ENCODE measurements at places on chromosomes 3 and 15.

GRCh38 chr3:123332124-123332641 is 116.7 kb downstream of the ADCY5 start:
- no peak for DNase-seq
- no peaks in the 10 kb centered on the region for H3K27me3 ChIP-seq
- no peak overlapping the region for H3K4me3 ChIP-seq
- H3K27ac ChIP-seq: no peak overlapping the region

DNA sequence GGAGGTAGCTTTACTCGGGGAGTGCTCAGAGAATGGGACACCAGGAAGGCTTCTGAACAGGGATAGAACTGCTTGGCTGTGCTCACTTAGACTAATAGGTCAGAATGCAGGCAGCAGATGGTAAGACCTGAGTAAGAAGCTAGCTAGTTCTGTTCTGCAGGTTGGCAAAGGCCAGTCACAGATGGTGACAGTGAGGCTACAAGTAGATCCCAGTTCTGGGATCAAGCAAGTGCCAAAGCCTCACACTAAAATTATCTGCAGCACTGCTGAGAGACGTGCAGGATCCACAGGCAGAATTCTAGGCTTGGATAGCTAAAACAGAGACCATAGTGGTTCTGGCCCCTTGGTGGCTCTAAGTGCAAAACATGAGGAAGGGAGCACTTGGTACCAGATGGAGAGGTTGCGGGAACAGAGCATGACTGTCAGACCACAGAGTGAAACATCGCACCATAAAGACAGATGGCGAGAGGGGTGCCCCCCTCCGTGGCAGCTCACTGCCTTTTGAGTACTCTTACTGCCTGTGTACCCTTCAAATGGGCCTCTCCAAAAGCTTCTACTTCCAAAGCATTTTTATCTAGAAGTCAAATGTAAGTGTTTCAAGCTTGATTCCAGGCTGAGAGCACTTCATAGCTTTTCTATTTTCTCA is 3.6 kb upstream of the GLCE start:
- peak; percentile 33 for DNase-seq
- H3K27me3 ChIP-seq: no peaks in the 10 kb centered on the region
- H3K4me1 ChIP-seq: peaks cover 4% of the 10 kb centered on the region

- H3K27ac ChIP-seq: no peak overlapping the region
- H3K36me3 ChIP-seq: no peaks in the 10 kb centered on the region
- H3K4me1 ChIP-seq: no peaks in the 10 kb centered on the region
Measured at GRCh38 chr3:131349946-131350347, 31.6 kb upstream of the NUDT16 start.

DNA sequence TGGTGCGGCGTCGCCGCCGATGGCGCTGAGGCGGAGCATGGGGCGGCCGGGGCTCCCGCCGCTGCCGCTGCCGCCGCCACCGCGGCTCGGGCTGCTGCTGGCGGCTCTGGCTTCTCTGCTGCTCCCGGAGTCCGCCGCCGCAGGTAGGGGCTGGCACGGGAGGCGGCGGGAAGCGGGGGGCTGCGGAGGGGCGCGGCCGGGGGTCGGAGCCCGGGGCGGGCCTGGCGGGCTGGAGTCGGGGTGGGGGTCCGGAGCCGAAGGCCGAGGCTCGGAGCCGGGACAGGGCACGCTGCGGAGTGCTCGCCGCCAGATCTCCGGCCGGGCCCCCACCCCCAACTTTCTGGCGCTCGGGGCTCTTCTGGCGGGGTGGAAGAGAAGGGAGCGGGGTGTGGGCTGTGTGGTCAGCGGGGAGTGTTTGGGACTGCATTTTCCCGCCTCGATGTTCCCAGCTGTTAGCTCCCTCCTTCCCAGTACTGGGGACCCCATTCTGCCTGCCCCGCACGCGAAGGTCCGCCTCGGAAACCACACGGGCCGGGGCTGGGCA is 299 bp downstream of the TYRO3 start:
- no peak overlapping the region for H3K27ac ChIP-seq
- peaks cover 21% of the 10 kb centered on the region for H3K4me1 ChIP-seq
- peak overlapping the region; percentile 85 for H3K4me3 ChIP-seq
- no peaks in the 10 kb centered on the region for H3K27me3 ChIP-seq
- H3K36me3 ChIP-seq: peaks cover 11% of the 10 kb centered on the region

GRCh38 chr3:66561367-66561766 is 60.5 kb upstream of the LRIG1 start:
- no peaks in the 10 kb centered on the region for H3K27me3 ChIP-seq
- H3K36me3 ChIP-seq: peaks cover 14% of the 10 kb centered on the region
- no peaks in the 10 kb centered on the region for H3K4me1 ChIP-seq
- no peak for DNase-seq
- no peak overlapping the region for H3K4me3 ChIP-seq

DNA sequence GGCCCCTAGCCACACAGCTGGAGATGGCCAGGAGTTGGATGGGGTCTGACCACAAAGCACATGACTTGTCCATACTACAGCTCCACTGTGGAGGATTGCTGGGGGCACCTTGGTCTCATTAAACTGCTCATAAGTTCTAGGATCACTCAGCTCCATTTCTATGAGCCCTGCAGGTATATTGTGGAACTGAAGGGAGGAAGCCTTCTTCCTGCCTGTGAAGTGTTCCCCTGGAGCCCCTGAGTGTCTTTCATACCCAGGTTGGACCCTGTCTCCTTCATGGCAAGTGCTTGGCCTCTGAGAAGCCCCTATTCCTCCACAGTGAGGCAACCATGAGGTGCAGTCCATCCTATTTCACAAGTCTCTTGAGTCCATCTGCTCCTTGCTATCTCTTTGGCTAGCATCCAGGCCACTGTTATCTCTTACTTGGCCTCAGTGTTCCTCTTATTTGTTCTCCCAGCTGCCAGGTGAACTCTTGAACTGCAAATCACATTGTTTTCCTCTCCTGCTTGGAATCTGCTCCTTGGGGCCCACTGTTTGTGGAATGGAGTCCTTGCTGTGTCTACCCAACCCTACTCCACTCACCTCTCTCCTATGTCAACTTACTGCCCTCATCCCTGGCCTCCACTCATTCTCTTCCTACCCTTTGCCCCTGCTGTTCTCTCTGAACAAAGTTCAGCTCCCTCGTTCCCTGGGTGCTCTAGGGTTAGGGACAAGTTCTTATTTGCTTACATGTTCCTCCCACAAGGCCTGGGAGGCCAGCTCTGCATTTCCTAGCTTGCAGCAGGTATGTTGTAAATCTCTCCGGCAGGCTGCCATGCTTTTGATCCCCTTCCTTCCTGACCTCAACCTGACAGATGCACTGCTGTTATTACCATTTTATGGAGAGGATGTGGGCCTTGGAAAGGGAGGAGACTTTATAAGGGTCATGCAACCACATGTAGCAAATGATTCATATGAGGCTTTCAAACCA is 1.2 kb downstream of the ACOX2 start:
- no peak overlapping the region for H3K4me3 ChIP-seq
- H3K27me3 ChIP-seq: no peaks in the 10 kb centered on the region
- H3K4me1 ChIP-seq: no peaks in the 10 kb centered on the region
- no peak for DNase-seq
- no peak overlapping the region for H3K27ac ChIP-seq

DNA sequence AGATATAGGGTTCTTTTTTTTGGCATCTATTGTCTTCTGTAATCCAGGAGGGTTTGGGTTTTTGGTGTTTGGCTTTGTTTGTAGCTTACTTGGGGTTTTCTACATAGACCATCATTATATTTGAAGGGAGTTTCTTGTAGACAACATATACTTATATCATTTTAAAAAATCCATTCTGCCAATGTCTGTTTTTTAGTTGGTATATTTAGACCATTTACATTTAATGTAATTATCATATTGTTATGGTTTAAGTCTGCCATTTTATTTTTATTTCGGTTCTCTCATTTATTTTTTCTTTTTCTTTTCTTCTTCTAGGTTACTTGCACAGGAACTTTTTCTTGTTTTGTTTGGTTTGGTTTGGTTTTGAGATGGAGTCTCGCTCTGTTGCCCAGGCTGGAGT is 5.5 kb upstream of the MGLL start:
- no peak overlapping the region for H3K4me3 ChIP-seq
- H3K4me1 ChIP-seq: no peaks in the 10 kb centered on the region
- DNase-seq: no peak
- no peak overlapping the region for H3K27ac ChIP-seq

- DNase-seq: no peak
- no peaks in the 10 kb centered on the region for H3K27me3 ChIP-seq
- H3K36me3 ChIP-seq: no peaks in the 10 kb centered on the region
Measured at GRCh38 chr15:71194286-71194685, 79.0 kb downstream of the THSD4 start.

GRCh38 chr3:183634707-183635106 is 716 bp upstream of the KLHL24 start:
- no peak for DNase-seq
- no peaks in the 10 kb centered on the region for H3K4me1 ChIP-seq
- peak overlapping the region; percentile 89 for H3K4me3 ChIP-seq
- no peak overlapping the region for H3K27ac ChIP-seq

- DNase-seq: no peak
- no peak overlapping the region for H3K27ac ChIP-seq
- H3K4me1 ChIP-seq: peaks cover 4% of the 10 kb centered on the region
- H3K27me3 ChIP-seq: no peaks in the 10 kb centered on the region
- no peaks in the 10 kb centered on the region for H3K36me3 ChIP-seq
Measured at GRCh38 chr3:117486719-117487716, 777.4 kb downstream of the TUSC7 start.

DNA sequence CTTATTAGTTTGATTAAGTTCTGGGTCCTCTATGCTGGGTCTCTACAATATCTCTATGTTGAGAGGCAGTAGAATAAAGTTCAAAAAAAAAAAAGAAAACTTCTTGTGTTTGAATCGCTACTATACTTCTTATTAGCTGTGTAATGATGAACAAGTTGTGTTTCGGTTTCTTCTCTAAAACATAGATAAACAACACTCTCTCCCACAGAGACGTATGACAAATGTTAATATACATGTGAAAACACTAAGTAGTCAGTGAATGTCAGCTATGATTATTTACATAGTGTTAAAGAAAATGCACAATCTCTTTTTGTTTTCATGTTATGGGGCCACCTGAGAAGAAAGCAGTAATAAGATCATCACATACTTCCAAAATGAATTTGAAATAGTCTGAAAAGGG is 45.3 kb downstream of the ACAP2 start:
- no peak overlapping the region for H3K27ac ChIP-seq
- no peaks in the 10 kb centered on the region for H3K4me1 ChIP-seq
- no peak for DNase-seq
- H3K36me3 ChIP-seq: no peaks in the 10 kb centered on the region

DNA sequence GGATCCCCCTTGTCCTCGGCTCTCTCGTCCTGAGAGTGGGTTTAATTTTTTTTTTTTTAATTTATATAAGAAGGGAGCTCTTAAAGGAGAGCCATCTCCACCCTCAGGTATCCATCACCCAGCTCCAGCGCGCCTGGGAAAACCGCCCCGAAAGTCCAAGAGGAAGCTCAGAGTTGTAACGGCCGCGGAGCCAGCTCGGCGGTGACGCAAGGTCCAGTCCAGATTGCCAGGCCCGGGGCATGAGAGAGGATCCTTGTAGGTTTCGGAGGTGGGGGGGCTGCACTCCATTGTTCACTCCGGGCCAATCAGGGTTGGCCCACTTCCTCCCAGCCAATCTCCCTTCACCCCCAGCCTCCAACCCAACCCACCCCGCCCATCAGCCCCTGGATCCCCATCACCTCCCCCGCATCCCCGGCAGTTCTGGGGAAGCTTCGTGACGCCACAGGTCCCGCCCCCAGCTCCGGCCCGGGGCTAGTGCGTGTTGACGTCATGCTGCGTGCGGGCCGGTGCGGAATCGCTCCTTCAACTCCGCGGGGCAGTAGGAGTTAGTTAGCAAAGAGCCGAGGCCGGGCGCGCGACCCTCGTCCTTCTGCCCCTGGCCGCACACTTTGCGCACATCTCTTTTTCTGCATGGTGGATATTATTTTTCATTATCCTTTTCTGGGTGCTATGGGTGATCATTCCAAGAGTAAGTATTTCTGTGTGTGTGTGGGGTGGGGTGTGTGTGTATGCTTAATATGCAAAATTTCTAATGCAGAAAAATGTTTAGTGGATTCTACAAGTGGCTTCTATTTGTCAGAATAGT is at the start of gene ISL2:
Gene ISL2 (plus strand): TSS at position 520 of the 805 bp plus-strand sequence. CDS start 111 bp downstream, at position 631.
- peaks cover 3% of the 10 kb centered on the region for H3K4me1 ChIP-seq
- H3K4me3 ChIP-seq: peak within 1 kb of the TSS; percentile 65
- peak; percentile 97 for DNase-seq
- no peaks in the 10 kb centered on the region for H3K36me3 ChIP-seq

DNA sequence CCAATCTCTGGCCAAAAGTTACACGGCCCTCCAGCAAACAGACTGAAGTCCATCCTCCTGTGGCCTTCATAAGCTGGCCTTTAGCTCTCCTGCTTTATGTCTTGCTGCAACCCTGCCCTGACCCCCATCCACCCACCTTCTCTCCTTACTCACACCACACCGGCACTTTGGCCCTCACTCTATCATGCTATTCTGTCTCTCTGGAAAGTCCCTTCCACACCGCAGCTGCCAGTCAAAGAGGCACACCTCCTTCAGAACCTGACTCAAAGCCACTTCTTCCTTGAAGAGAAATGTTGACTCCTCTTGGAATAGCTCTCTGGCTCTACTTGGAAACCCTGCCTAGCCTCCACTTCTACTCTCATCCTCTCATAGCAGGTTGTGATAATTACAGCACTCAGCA is 4.5 kb downstream of the GPR156 start:
- H3K36me3 ChIP-seq: no peaks in the 10 kb centered on the region
- DNase-seq: no peak
- H3K27me3 ChIP-seq: peaks cover 3% of the 10 kb centered on the region
- no peak overlapping the region for H3K4me3 ChIP-seq

DNA sequence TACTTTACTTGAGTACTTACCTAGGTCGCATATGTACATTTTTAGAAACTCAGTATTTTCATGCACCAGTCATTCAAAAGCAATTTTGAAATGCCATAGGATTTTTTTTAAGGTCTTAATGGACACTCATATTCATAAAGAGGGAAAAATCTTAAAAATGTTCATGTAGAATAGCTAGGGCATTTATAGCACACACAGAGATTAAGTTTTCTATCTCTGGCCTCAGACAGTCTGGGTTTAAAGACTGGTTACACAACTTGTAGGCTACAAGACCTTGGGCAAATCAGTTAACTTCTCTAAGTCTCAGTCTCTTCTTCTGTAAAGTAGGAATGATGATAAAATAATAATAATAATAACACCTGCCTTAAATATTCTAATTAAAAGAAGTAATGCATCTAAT is 48.5 kb upstream of the UBP1 start:
- no peaks in the 10 kb centered on the region for H3K27me3 ChIP-seq
- no peak overlapping the region for H3K27ac ChIP-seq
- H3K4me1 ChIP-seq: no peaks in the 10 kb centered on the region
- no peak overlapping the region for H3K4me3 ChIP-seq
